ENCODE measurements at places on chromosomes 3 and 15.
A peak's percentile ranks its signal among the peaks of the same experiment; 100 is the strongest.

- DNase-seq = no peak
These were observed 128.1 kb downstream of the NSMCE3 start for GRCh38 chr15:29141308-29142128.

DNA sequence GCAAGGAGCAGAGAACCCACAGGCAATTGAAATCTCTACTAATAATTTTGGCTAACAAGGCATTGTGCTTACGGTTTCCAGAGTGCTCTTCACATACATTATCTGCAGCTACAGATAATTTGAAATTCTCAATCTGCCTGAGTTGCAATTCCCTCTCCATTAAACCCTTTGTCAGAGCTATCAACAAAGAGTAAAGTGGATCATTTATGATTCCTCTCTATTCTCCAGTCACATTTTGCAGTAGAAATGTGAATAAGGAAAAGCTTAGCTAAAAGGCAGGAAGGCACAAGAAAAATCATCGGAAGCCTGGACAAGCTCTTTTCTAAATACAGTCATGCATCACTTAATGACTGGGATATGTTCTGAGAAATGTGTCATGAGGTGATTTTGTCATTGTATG lies 49.6 kb downstream of the FAM98B start:
- no peak for DNase-seq

GRCh38 chr3:45595364-45596195 lies 1.0 kb downstream of the LIMD1 start:
- no peak for DNase-seq

- DNase-seq = no peak
These were observed 96.2 kb downstream of the UBE3A start for GRCh38 chr15:25342629-25343028.

DNA sequence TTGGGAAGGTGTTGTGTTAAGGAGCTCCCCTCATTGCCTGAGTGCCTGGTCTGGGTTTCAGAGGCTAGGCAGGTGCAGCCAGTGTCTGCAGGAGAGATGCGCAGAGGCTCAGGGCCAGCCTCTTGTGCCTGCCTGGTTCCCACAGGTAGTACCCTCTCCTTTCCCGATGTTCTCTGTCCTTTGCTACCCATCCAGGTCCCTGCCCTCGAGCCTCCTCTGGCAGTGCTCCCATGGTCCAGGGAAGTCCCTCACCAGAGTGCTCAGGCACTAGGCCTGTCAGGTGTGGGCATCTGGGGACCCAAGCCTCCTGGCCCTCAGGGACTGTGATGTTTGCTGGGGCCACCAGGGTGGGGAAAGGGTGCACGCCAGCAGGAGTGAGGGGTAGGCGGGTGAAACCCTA lies 5.0 kb downstream of the TRPM1 start:
- no peak for DNase-seq

DNA sequence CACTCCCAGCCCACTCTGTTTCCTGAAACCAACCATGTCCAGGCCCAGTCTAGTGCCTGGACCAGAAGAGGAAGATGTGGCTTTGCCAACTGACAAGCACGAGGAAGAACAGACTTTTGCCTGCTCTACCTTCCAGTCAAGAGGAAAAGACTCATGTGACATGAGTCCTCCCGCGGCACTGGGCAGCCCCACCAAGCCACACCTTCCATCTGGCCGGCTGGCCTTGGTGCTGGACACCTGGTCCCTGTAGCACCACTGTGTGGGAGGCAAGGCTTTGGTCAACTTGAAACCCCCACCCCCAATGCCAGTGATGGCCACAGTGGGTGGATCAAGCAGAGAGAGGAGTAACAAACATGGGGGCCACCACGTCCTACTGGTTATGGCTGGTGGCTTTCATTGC lies 12.5 kb downstream of the CHDH start:
- DNase-seq = no peak

DNA sequence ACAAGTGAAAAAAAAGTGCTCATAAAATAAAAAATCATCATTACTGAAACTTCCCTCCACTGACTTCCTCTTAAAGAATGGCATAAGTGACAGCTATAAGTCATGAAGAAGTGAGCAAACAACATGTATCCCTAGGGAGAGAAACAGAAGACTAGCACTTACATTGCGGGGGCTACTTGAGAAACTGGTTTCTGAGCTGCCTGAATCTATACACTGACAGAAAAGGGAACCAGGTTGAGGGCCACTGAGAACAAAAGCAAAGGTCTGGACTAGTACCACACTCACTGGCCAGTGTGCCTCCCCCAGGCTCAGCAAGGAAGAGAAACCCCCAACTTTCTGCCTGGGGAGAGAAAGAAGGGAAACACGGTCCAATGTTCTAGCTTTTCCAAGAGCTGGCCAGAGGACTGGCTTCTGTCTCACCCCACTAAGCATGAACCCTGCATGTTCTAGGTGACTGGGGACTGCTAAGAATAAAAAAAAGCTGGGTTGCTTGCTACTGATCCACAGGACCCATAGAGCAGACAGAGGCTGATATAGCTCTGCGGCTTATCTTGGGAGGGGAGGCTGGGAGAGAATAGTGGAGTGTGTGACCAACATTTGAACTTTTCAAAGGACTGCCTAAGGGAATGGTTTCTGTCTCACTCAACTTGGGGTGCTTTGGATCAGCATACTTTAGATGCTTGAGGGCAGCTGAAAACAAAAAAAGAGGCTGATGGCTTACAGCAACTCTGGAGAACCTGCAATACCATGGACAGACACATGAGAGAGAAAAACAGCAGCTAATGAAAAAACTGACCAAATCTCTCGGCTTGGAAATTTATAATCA lies 8.1 kb downstream of the RAD18 start:
- no peak for DNase-seq

DNA sequence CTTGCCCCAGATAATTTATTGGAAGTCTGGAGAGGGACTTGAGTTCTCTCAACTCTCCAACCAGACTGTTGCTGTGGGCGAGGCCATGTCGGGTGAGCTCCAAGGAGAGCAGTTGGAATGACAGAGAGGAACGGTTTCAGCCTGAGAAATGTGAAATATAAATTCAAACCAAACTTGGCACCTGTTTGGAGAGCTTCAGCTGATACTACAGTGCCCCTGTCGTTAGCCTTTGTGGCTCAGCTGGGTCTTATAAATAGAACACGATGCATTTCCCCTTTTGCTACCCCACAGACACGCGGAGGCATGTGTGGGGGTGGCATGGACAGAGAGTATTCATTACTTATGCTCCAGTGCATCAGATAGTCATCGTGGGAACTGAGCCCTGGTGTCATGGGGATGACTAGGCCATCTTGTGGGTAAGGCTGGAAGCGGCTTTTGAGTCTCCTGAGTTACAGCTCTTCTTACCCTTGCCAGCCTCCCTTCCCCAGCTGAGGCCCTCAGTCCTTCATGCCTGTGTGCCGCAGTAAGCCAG lies 15.6 kb downstream of the SMAD3 start:
- peak; percentile 87 for DNase-seq

GRCh38 chr3:31096661-31097395 lies 202.4 kb upstream of the GADL1 start:
- DNase-seq = no peak

GRCh38 chr15:49232236-49232806 lies 62.3 kb downstream of the GALK2 start:
- no peak for DNase-seq

- DNase-seq = peak; percentile 19
These were observed 25.4 kb upstream of the SLC25A26 start for GRCh38 chr3:66195347-66195783.

- DNase-seq = no peak
These were observed 71.9 kb upstream of the FBN1 start for GRCh38 chr15:48717458-48717857.

DNA sequence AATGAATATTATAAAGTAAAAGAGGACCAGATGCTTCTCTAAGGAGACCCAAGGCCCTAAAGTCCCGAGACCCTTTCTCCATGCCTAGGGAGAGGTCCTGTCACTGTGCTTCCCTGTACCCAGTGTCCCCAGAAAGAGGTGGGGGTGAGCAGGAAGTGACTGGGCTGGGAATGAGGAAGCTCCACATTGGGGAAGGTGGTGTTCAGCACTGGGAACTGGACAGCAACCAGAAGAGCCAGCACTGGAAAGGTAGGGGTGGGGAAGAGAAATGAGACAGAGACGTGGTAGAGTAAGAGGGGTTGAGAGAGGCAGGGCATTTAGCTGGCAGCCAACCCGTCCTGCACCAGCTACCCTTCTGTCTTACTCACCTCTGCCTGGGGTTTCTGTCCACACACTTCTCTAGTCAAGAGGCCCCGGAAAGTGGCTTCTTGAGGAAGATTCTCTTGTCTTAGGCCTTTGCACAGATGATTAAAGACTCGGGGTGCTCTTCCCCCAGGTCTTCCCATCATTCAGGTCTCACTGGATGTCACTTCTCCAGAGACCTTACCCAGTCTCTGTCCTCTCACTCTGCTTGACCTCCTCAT lies 12.2 kb downstream of the RRP9 start:
- DNase-seq = no peak

DNA sequence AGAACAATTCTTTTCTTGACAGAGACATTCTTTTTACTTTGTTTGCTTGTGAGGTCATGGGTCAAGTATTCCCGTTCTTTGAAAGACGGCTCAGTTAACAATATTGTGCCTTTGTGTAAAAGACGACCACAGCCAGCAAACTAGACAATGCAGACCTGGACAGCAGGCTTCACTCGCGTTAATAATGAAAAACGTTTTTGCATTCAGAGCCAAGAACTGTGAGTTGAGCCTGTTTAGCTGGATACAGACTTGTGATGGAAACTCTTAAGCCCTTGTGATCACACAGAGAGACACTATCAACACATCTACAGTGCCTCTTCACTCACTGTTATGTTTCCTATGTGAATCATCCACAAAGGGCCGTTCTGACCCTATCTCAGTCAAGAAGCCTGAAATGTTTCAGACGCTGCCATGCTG lies 37.3 kb upstream of the CMTM7 start:
- DNase-seq = no peak

GRCh38 chr3:15756505-15756904 lies 41.3 kb downstream of the ANKRD28 start:
- no peak for DNase-seq

GRCh38 chr3:20041197-20041780 lies 1.0 kb downstream of the KAT2B start:
- peak; percentile 45 for DNase-seq

DNA sequence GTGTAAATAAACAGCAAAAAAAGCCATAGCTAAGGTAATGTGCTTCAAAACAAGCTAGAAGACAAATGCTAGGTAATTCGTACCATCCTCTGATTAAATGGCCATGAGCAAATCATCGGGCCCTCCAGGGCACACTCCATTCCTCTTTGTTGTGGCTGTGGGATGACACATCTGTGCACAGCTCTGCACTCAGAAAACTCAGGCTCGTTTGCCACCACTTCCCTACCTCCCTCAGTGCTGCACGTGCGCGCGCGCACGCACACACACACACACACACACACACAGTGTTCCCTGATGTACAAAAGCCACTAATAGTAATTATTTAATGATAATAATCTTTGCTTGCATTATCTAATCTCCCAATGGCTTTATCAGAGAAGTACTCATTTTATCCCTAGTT lies 336.6 kb downstream of the FEZF2 start:
- no peak for DNase-seq

DNA sequence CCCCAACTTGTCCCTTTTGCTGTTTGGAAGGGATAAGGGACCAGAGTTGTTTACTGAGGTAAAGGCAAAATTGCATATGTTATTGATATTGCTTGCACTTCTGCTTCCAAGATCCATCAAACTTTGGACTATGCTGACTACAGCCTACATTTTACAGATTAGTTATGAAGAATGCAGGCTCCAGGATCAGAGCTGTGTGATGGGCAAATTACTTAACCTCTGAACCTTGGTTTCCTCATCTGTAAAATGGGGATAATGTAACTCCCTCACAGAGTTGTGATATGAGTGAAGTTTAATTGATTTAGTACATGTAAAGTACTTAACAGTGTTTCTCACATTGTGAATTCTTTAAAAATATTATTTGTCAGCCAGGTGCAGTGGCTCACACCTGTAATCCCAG lies 15.9 kb downstream of the FAIM start:
- no peak for DNase-seq

DNA sequence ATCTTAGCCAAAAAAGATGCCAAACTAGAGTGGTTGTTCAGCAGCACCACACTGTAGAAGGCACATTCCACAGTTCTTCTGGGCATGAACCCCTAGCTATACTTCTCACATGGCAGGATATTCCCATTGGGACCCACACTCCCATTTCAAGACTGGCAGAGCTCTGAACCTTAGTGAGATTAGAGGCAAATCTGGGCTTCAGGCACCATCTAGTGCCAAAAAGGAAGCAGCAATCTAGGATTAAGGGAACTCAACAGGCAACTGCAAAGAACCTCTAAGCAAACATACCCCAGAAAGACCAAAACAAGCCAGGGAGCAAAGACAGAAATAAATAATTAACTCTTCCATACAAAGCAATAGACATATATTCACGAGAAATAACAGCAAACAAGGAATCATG lies 66.2 kb downstream of the TAFA4 start:
- DNase-seq = no peak

DNA sequence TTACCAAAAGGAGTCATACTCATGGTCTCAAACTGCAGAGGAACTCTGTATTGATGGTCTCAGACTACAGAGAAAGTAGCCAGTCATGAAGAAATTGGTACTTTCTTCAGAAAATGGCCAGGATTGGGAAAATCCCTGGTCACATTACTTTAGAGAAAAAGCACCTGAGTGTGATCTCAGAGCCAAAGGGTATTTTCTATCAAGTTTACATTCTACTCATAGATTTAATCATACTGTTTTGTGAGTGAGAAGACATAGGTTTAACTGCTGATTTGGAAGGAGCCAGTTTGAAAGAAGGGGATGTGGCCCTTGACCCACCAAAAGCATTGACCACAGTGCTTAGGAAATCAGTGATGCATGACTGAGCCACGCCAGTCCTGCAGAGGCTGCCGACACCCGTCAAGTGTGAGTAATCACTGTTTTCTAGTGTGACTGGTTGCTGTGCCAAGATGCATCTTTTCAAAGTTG lies 203.6 kb downstream of the AKAP13 start:
- peak; percentile 61 for DNase-seq

DNA sequence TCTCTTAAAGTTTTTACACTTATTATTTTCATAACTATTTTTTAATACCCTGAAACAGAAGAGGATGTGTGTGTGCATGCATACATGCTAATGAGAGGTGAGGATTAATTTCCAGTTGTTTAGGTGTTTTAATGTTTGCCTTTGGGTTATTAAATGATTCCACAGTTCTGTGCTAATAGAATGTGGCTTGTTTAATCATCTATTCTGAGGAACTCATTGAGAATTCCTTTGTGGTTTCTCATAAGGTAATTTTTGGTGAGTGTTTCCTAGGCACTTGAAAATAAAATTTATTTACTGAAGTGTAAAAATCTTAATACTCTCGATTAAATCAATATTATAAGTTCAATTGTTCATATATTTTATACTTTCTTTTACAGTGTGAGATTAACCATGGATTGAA lies 38.0 kb downstream of the STAC start:
- no peak for DNase-seq

- DNase-seq = no peak
These were observed 159.6 kb downstream of the GREM1 start for GRCh38 chr15:32877252-32878019.

DNA sequence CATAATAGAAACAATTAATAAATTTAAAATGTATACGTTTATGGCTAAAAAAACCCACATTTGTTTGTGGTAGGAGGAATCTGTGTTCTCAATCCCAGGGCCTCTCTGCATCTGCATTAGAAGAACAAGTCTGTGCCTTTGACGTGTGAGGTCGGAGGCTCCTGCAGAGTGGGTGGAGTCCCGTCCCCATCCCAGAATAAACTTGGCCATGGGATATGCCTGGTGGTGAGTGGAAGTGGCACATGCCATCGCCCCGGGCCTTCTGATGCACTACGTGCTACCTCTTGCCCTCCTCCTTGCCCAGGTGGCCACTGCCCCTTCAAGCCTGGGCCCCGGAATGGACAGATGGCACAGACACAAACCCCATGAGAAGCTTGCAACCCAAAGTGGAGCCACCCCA lies 131.1 kb upstream of the NSMCE3 start:
- no peak for DNase-seq

- no peak for DNase-seq
These were observed 2.2 kb downstream of the TFRC start for GRCh38 chr3:196079682-196080081.
